Left ventricle myocardium inferior (tissue), 1 donor: ENCODE measurements at places on chromosomes 3 and 15. TPM values are rescaled to one million over a fixed set of nuclear protein-coding genes. Genes with fewer than 3 reads are reported as not detected.

The TRPM1 gene
- not detected for total RNA-seq

The PEX11A gene
- 11.4 TPM for total RNA-seq

The AGBL1 gene
- total RNA-seq, result not detected

The RNU5B-1 gene
- total RNA-seq, result 40.3 TPM

The DUOXA2 gene
- not detected for total RNA-seq

The CPNE9 gene
- 0.16 TPM for total RNA-seq

The KY gene
- total RNA-seq, result 12.1 TPM

The ADAMTS17 gene
- 0.99 TPM for total RNA-seq

The WDR72 gene
- total RNA-seq, result not detected

The TUSC7 gene
- total RNA-seq, result not detected

The INSYN1 gene
- 121 TPM for total RNA-seq

The TMEM207 gene
- total RNA-seq, result not detected

The NMNAT3 gene
- total RNA-seq, result 10.7 TPM

The SAMD7 gene
- total RNA-seq, result not detected

The PRRT3 gene
- 0.47 TPM for total RNA-seq

The CP gene
- total RNA-seq, result 6.2 TPM

The FETUB gene
- total RNA-seq, result not detected

The ZNF660 gene
- total RNA-seq, result 1.1 TPM

The SLC33A1 gene
- 22.4 TPM for total RNA-seq

The TNNC1 gene
- total RNA-seq, result 8,962 TPM

The TMEM212 gene
- not detected for total RNA-seq

The LTK gene
- 1.2 TPM for total RNA-seq

The RPP25 gene
- 2.4 TPM for total RNA-seq

The TRA2B gene
- total RNA-seq, result 42.7 TPM

The IQCF5 gene
- not detected for total RNA-seq

The FOXL2 gene
- not detected for total RNA-seq

The GPR87 gene
- not detected for total RNA-seq

The IRAK2 gene
- 2.0 TPM for total RNA-seq

The QRICH1 gene
- total RNA-seq, result 58.8 TPM

The LYZL4 gene
- not detected for total RNA-seq

The HRH1 gene
- 1.4 TPM for total RNA-seq

The UPK1B gene
- not detected for total RNA-seq

The SIDT1 gene
- 0.69 TPM for total RNA-seq

The STRIT1 gene
- total RNA-seq, result 11.7 TPM

The MST1 gene
- total RNA-seq, result 5.4 TPM

The AADAC gene
- total RNA-seq, result not detected
